Stimulated activated CD4-positive, alpha-beta T cell treated with anti-CD3 and anti-CD28 coated beads, TNF-alpha, amount 100 ng/mL, for 1 hour (primary cell): ENCODE measurements at places on chromosomes 2 and 18.

DNA sequence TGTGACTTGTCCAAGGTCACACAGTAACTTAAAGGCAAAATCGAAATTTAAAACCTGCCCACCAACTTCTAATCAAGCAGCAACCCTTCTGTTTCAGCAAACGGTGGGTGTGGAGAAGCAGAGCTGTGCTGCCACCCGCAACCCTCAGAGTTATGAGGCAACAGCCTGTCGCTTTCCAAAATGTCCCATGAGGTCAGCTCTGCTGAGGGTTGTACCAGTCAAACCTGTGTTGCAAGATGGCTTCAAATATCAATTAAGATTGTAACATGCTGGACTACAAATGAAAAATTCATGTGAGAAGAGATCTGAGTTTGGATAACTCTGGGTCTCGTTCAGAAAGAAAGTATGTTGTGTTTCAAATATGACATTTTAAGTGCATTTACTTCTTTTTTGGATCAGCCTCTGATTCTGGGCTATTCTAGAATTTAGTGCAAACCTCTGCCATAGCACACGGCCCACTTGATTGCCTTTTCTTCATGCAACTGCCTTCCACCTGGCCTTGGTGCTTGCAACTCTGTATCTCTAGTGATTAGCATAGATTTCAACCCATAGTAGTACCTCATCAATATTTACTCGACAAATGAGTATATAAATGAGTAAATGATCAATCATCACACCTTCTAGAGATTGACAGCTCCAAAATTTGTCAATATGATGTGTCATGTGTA is 69.3 kb downstream of the TIMM21 start:
- no peak for DNase-seq

- DNase-seq = no peak
Observed at GRCh38 chr2:88642278-88642677, 15.0 kb upstream of the EIF2AK3 start.

DNA sequence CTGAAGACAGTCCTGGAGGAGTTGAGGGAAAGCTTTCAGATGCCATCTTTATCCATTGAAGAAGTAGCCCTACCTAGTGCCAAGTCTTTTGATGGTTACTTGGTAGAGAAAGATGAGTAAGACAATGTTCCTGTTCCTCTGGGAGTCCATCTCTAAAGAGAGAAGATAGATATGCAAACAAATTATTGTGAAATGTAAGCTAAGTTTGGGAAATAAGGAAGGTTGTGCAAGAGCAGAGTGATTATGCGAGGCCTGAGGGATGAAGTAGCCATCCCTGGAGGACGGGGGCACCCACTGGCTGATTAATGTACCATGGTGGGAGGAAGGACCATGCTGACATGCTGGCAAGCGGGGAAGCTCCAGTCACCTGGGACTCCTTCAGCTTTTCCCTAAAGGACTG is 994 bp upstream of the DTNA start:
- DNase-seq = no peak

GRCh38 chr18:57436191-57436964 is 1.2 kb downstream of the ONECUT2 start:
- no peak for DNase-seq

DNA sequence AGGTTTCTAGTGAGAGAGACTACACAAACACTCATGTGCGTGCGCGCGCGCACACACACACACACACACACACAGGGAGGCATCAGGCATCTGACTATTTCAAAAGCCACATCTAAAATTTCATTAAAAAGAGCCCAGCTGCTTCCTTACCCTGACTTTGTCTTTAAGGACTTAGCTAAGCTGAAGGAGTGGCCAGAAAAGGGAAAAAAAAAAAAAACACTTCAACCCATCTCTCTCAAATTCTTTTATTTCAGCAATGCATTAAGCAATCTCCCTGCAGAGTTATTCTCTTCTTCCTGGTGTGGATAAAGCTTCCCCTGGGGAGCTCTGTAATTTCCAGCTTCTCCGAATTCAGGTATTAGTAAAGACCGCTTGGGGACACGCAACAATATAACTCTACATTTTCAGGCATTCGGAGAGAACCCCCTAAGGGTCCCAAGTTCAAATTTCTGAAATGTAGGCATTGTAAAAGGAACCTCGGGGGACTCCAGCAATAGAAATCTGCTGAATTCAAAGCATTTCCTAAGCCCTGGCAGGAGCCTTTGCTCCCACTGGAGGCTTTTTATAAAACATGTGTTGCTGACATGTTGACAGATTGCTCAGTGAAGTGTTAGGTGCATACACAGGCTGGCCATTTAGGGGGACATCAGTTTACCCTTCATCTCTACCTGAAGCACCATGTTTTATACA is 67.0 kb downstream of the ZNF521 start:
- no peak for DNase-seq

DNA sequence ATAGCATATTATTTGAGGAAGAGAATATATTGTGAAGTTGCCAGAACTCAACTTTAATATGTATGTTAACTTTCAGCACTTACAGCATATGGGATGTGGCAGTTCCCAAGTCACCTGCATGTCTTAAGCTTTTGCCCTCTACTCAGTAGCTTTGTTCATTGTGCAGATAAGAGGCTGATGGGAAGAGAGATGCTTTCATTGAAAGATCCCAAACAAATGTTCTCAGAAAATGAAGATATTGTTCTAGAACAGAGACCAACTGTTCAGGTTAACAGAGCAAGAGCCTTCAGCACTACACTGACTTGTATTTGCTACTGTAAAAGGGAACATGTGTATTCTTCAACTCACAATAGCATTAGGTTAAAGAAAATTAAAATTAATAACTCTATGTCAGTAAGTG is 28.1 kb downstream of the GAREM1 start:
- no peak for DNase-seq

DNA sequence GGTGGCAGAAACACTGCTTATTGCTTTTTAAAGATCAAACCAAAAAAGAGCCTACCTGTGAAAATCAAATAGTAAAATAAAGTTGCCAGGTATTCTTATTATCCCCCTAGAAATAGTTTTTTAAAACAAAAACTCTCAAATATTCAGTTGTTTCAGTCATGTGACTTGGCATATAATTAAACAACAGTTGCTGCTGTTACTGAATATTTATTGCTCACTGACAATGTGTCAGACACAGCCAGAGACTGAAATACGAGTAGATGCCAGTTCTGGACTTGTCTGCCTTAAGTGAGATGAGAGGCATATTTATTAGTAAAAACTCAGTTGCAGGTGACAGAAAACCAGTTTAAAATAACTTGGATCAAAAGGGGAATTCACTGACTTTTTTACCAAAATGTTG is 106.0 kb upstream of the RAB12 start:
- no peak for DNase-seq

DNA sequence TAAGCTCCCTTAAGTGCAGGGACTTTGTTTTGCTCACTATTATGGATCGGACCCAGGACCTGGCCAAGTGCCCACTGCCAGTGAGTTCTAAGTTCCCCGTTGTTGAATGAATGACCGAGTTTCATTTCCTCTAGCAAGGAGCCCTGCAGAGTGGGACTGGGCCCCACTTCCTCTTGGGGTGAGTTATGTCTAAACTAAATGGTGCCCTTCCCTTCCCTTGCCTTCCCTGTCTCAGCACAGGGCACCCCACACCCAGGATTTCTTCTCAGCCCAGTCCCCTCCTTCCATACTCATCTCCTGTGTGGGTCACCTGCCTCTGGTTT is 195.3 kb upstream of the HS6ST1 start:
- no peak for DNase-seq

GRCh38 chr18:14914121-14914520 is 166.1 kb downstream of the ANKRD30B start:
- DNase-seq = no peak

GRCh38 chr2:8966123-8966908 is 37.2 kb downstream of the MBOAT2 start:
- no peak for DNase-seq

DNA sequence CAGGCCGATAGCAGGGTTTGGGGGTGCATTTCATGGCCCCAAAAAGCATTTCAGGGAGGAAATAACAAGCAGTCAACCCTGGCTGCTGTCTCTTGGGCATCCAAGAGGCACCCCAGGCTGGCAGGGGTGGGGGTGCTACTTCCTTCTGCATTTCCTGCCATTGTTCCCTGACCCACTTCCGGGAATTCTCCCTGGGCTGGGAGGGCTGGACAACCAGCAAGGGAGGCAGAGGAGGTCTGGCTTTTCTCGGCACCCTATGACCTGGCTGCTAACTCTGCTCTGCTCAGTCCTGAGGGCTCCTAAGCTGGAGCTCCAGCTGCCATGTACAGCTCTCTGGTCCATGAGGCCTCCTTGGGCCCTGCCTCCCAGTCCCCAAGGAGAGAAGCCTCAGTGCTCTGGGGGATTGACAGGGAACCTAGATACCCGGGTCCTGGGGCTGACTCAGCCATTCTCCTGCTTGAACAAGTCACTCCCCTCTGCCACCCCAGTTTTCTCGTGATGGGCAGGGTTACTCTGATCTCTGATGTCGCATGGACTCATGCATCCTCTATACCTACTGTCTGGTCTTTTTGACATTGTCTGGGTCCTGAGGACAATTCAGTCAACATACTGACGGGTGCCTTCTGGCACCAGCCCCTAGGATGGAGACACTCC is 47.2 kb downstream of the DYSF start:
- no peak for DNase-seq

DNA sequence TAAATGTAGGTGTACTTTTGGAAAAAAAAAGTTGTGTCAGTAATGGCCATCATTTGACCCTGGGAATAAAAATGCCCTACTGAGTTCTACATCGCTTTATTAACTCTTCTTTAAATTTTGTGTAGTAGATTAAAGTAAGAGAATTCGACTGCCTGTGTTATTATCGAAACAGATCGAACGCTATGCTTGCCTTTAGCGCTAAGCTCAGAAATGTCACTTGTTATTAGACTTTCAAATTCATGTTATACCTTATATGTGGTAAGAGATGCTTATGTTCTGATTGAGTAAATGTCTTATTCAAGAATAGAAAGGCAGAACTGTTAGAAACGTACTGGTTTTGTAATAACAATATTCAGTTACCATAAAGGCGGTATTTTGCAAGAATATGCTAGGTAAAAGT is 1.4 kb downstream of the UGP2 start:
- DNase-seq = no peak

- DNase-seq = no peak
Observed at GRCh38 chr2:176746411-176746810, 466.2 kb upstream of the HNRNPA3 start.

DNA sequence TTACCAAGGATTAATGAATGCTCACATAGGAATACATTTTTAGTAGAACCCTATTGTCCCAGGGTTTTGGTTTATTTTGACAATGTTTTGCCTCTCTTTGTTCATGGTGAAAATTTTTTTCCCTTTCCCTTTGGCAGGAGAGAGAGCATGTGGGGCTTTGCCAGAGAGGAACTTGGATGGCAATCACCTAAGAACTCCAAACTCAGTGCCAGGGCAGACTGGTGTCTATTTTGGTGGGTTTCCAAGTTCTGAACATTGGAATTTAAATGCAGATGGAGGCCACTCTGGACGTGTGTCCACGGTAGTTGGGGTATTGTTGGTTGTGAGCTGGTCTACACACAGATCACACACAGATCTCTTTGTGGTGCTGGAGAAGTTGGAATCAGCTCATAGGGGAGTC is 2091.1 kb upstream of the PIK3C3 start:
- no peak for DNase-seq

DNA sequence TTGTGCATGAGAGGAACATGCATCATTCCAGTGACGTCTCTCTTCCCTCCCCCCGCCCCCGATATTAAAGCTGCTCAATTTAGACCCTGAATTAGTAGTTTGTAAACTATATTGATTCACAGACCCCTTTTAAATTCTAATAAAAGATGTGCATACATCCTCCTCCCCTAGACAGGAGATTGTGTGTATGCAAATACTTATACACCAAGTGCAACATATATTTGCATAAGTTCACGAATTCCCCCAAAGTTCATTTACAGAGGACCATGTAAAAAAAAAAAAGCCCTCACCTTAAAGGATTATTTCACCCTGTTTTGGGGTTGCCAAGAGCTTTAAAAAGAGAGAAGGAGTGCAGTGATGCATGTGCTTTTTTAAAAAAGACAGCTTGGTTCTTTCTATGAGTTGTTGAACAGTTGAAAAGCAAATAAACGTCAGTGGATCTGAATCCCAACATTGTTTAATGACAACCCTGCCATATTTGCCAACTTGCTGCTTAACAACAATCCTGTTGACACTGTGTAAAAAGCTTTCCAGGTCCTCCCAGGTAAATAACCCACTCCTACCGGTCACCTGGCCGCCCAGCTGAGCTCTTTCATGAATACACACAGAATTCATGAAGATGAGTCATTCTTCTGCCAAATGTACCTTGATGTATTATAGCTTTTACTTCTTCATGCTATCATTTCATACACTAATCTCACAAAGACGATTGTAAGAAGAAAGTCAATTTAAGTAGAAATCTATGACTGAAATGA is 211.5 kb downstream of the IKZF2 start:
- DNase-seq = no peak

- no peak for DNase-seq
Observed at GRCh38 chr18:66971960-66972359, 368.1 kb upstream of the CDH19 start.

- no peak for DNase-seq
Observed at GRCh38 chr18:63890950-63891304, 3.4 kb downstream of the SERPINB2 start.

DNA sequence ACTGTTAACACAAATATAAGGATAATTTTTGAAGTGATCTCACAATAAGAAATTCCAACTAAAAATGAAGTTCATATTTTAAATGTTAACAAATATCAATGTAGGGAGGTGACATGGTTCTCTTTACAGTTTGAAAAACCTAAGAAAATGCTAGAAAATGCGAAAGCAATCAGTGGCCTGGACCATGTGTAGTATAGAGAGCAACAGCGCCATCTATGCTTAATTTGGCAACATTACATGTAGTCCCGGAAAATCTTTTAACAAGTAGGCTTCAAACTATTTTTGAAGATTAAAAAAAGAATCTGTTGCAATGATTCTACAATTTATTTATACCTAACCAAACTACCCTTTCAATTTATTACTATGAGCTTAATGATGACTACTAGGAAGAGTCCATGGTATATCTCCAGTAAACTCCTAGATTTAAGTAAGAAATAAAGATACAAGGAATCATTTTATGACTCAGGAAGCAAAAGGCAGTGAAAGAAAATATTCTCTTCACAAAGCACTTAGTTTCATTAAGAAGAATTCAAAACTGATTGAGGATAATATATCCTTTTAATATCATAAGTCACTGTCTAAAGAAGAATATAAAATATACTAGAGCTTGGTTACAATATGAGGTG is 33.3 kb downstream of the NDUFA10 start:
- DNase-seq = no peak

DNA sequence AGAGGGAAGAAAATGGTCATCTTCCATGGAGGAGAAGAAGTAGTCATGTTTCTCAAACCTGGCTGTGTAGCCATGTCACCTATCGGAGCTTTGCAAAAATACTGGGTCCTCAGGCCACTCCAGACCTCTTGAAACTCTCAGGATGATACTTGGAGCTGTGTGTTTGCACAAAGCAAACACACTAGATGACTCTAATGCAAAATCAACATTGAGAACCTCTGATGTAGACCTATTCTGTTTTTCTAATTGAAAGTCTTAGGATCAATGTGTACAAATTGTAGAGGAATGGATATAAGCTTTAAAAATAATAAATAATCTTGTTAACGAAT is 444.3 kb downstream of the RND3 start:
- DNase-seq = no peak

GRCh38 chr2:101328474-101329007 is 20.0 kb upstream of the RNF149 start:
- no peak for DNase-seq

- DNase-seq = no peak
Observed at GRCh38 chr2:105584435-105585010, 160.2 kb upstream of the NCK2 start.

- no peak for DNase-seq
Observed at GRCh38 chr18:59461171-59461570, 102.1 kb upstream of the LMAN1 start.

GRCh38 chr2:74740741-74741431 is 86.8 kb downstream of the SEMA4F start:
- no peak for DNase-seq
